ENCODE measurements at places on chromosomes 11 and 22. TPM values are rescaled to one million over a fixed set of nuclear protein-coding genes. Genes with fewer than 3 reads are reported as not detected.

The FJX1 gene
- 0.88 TPM for total RNA-seq

The CLMP gene
- 3.4 TPM for total RNA-seq

The C11orf91 gene
- not detected for total RNA-seq

DNA sequence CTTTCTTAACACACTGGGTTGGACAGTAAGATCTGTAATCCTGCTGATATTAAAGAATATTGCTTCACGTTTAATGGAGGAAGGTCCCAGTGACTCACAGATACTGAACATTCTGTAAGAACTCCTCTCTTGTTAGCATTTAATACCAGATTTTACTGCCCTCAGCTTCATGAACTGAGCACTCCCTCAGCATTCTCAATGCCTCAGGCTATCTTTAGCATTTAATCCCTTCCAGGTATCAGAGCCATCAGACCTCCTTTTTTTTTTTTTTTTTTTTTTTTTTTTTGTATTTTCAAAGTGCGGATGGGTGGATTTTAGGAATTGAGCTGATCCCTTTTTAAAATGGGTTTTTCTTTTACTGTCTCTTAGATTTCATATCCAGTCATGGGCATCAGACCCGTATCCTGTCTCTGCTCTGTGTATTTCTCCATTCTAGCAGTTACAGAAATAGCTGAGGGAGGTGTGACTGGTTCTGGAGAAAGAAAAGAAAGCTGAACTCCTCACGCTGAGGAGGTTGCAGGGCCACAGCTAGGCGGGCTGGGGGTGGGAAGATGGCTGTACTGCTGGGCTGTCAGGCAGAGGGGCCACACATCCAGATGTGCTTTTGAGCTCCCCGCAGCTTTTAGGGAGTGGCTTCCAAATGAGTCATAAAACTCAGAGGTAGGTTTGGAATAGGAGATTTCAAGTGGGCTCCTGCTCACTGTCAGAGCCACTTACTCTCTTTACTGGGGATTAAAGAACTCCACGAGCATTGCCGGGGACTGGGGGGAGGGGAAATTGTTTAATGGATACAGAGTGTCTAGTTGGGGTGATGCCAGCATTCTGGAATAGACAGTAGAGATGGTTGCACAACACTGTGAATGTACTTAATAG is 97.0 kb downstream of the SYT9 start:
- peak overlapping the region; percentile 22 for H3K4me3 ChIP-seq
- no peak overlapping the region for H3K27ac ChIP-seq
- H3K27me3 ChIP-seq, result no peaks in the 10 kb centered on the region
- no peaks in the 10 kb centered on the region for H3K36me3 ChIP-seq

- H3K36me3 ChIP-seq, result peaks cover 25% of the 10 kb centered on the region
- peak; percentile 51 for DNase-seq
- H3K27me3 ChIP-seq, result peaks cover 41% of the 10 kb centered on the region
- peak overlapping the region; percentile 12 for H3K27ac ChIP-seq
- peaks cover 26% of the 10 kb centered on the region for H3K4me1 ChIP-seq
These were observed 1.3 kb downstream of the FAM180B start for GRCh38 chr11:47587723-47588326.

DNA sequence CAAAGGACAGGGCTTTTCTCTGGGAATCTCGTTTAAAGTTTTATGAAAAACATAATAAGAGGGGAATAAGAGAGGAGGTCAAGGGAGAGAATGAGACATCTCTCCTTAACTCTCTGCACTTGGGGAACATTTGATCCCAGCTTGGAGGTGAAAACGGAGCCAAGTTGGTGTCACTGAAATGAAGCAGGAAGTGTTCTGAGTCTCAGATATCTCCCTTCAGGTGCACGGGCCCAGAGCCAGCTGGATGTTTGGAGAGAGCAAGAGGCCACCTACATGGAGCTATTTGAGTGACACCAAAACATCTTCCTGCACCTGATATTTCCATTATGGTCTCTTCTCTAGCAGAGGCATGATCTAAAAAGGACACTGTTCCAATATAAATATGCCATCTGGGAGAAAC is 85.7 kb downstream of the BLID start:
- no peak for DNase-seq
- no peak overlapping the region for H3K27ac ChIP-seq
- no peaks in the 10 kb centered on the region for H3K36me3 ChIP-seq
- no peak overlapping the region for H3K4me3 ChIP-seq
- peaks cover 8% of the 10 kb centered on the region for H3K4me1 ChIP-seq
